ENCODE measurements at places on chromosomes 12 and 14.

DNA sequence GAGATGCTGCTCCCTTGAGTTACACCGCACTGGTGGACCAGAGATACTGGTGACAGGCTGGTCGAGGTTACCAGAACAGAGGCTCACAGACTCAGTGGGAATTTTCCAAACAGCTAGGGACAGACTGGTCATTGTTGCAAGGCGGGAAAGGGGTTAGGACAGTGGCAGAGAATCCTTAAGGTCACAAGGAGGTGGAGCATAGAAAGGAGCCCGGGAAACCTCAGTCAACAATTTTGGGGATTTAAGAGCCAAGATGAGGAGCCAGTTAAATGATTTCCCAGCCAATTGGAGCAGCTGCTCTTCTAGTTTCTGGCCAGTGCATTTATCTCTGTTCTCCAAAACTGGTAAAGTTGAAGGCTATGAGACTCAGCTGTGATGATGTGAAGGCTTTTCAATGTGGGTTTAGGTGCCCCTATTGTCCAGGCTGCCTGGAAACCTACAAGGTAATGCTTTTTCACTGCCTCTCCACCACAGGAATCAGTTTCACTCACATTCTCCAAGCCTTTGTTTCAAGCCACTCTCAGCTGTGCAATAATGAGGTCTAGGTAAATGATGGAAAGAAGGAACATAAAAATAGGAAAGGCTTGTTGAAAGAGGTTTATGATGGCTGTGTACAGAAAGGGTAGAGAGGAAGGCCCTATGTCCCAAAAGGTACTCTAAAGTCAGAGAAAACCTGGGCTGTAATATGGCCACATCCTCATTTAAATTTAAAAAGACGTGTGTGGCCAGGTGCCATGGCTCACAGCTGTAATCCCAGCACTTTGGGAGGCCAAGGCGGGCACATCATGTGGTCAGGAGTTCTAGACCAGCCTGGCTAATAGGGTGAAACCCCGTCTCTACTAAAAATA lies 7.0 kb upstream of the TNS2 start:
- DNase-seq = no peak
- no peaks in the 10 kb centered on the region for H3K27me3 ChIP-seq
- H3K4me1 ChIP-seq = peaks cover 25% of the 10 kb centered on the region

DNA sequence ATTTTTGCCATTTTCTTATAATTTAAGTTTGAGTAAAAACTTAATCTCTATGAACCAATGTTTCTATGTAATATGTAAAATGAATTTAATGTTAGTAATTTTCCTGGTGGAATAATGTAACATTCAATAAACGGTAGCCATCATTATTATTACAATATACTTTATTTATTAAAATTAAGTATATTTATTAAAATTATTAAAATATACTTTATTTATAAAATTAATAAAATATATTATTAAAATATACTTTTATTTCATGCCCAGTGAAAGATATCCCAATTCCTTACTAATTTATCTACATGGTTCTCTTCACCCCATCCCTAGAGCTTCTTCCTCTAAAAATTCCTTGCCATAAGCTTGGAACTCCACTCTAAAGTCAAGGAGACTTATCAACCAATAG lies 2.5 kb downstream of the CAPS2 start:
- no peak for DNase-seq
- H3K4me3 ChIP-seq = no peak overlapping the region
- peaks cover 25% of the 10 kb centered on the region for H3K27me3 ChIP-seq
- no peak overlapping the region for H3K27ac ChIP-seq
- peaks cover 17% of the 10 kb centered on the region for H3K4me1 ChIP-seq
- no peaks in the 10 kb centered on the region for H3K36me3 ChIP-seq

DNA sequence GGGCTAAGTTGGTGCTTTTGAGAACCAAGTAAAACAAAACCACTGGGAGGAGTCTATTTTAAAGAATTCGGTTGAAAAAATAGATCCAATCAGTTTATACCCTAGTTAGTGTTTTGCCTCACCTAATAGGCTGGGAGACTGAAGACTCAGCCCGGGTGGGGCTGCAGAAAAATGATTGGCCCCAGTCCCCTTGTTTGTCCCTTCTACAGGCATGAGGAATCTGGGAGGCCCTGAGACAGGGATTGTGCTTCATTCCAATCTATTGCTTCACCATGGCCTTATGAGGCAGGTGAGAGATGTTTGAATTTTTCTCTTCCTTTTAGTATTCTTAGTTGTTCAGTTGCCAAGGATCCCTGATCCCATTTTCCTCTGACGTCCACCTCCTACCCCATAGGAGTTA lies 1.8 kb upstream of the RAB5B start:
- no peak for DNase-seq
- H3K4me1 ChIP-seq = peaks cover 19% of the 10 kb centered on the region
- peaks cover 3% of the 10 kb centered on the region for H3K36me3 ChIP-seq
- no peak overlapping the region for H3K4me3 ChIP-seq
- no peaks in the 10 kb centered on the region for H3K27me3 ChIP-seq

DNA sequence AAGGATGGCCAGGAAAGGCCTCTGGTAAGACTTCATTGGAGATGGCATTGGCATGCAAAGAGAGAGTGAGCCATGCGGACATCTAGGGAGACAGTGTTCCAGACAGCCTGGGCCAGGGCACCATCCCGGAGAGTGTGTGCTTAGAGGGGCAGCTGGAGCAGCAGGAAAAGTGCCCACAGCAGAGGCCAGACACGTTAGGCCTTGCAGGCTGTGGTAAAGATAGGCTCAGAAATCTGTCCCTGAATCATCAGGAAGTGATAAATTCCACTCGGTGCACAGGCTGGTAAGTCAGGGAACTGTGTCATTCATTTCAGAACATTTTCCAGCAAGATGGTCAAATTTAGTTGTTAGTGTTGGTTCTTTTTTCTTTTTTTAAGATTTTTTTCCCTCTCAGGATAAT lies 8.8 kb downstream of the GALNT16 start:
- no peaks in the 10 kb centered on the region for H3K36me3 ChIP-seq
- H3K4me3 ChIP-seq = no peak overlapping the region
- H3K4me1 ChIP-seq = no peaks in the 10 kb centered on the region

DNA sequence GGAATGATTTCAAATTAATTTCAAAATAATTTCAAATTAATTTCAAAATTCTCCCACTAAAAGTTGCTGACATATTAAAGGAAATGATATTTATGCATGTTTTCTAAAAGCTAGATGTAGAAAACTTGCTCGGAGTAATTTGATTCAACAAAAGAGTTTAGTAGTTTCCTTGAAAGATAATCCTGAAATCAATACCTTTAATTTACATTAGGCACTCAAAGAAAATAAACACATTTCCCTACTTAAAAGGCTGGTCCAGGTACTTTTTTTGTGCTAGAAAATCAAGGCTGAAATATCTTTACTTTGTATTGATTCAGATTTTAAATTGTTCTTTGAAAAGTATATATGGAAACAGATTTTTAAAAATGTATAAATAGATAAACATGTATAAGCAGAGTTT lies 370.5 kb downstream of the RAD51B start:
- no peaks in the 10 kb centered on the region for H3K36me3 ChIP-seq
- H3K27ac ChIP-seq = no peak overlapping the region
- no peak overlapping the region for H3K4me3 ChIP-seq
- DNase-seq = no peak
- no peaks in the 10 kb centered on the region for H3K27me3 ChIP-seq

- no peaks in the 10 kb centered on the region for H3K36me3 ChIP-seq
- no peak overlapping the region for H3K27ac ChIP-seq
- no peak for DNase-seq
- no peak overlapping the region for H3K4me3 ChIP-seq
- no peaks in the 10 kb centered on the region for H3K27me3 ChIP-seq
These were observed 228.5 kb upstream of the G2E3 start for GRCh38 chr14:30330445-30330844.

DNA sequence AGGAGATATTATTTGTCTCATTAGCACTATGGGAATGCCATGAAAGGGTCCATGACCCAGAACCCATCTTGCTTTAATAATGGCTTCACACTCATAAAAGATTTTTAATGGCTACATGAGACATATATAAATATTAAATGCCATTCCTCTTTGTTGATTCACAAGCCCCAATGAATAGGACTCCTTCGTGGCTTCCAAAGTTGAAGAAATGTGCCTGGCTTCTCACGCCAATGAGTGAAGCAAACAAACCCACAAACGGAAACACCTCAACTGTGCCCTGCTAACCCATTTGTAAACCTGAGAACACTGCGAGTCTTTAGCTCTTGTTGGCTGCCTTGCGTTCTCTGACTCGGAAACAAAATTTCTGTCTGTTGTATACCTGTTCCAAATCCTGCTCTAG lies 381.7 kb upstream of the DDHD1 start:
- no peaks in the 10 kb centered on the region for H3K36me3 ChIP-seq
- DNase-seq = no peak
- H3K27me3 ChIP-seq = no peaks in the 10 kb centered on the region
- H3K4me1 ChIP-seq = no peaks in the 10 kb centered on the region

GRCh38 chr12:130185455-130186391 lies 23.5 kb downstream of the FZD10 start:
- DNase-seq = no peak
- no peaks in the 10 kb centered on the region for H3K36me3 ChIP-seq
- peaks cover 7% of the 10 kb centered on the region for H3K27me3 ChIP-seq
- no peaks in the 10 kb centered on the region for H3K4me1 ChIP-seq
- no peak overlapping the region for H3K27ac ChIP-seq
- H3K4me3 ChIP-seq = no peak overlapping the region

DNA sequence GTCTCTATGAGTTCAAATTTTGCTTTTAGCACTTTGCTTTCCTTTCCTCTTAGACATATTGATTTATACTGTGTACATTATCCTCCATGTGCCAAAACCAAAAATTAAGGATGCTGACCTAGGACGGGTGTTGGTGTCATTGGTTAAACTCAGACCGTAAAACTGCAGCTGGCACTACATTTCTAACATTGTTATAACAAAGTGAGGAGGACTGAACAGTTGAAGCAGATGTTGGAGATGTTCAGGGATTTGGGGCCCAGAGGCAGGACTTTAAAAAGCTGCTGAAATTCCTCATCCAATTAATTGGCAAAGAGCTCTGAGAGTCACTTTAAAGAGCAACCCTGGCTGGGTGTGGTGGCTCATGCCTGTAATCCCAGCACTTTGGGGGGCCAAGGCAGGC lies 72.4 kb downstream of the TMTC1 start:
- peaks cover 2% of the 10 kb centered on the region for H3K36me3 ChIP-seq
- H3K4me3 ChIP-seq = no peak overlapping the region
- H3K27me3 ChIP-seq = peaks cover 8% of the 10 kb centered on the region
- no peak overlapping the region for H3K27ac ChIP-seq
- no peak for DNase-seq

DNA sequence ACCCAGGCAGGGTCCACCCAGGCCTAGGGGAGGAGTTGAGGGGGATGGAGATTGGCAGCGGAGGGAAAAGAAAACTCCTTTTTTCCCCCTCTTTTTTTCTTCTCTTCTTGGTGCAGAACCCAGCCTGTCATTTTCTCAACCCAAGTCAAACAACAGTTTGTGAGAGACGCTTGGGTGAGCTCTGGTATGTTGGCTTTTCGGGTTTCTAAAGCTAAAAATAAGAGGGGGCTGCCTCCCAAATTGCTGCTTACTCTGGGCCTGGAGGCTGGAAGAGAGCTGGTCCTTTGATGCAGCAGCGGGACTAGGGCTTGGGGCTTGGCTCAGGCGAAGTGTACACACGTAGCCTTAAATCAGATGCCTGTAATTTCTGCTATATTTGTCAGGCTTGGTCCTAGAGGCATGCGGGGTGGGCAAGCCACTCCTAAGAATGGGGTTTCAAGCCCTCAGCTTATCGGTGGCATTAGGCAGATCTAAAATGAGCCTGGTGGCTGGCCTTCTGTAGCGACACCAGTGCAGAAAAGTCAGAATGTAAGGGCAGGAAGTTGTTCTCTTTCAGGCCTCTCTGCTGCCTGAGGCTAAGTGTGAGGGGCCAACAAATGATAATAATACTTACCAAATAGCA lies 816 bp upstream of the SLC8A3 start:
- H3K36me3 ChIP-seq = no peaks in the 10 kb centered on the region
- H3K4me1 ChIP-seq = peaks cover 15% of the 10 kb centered on the region
- no peak overlapping the region for H3K27ac ChIP-seq

- H3K36me3 ChIP-seq = peaks cover 5% of the 10 kb centered on the region
- H3K4me3 ChIP-seq = peak overlapping the region; percentile 45
- no peaks in the 10 kb centered on the region for H3K27me3 ChIP-seq
- no peak for DNase-seq
- H3K4me1 ChIP-seq = peaks cover 28% of the 10 kb centered on the region
- no peak overlapping the region for H3K27ac ChIP-seq
These were observed 13.9 kb upstream of the NR4A1 start for GRCh38 chr12:52037248-52037861.

DNA sequence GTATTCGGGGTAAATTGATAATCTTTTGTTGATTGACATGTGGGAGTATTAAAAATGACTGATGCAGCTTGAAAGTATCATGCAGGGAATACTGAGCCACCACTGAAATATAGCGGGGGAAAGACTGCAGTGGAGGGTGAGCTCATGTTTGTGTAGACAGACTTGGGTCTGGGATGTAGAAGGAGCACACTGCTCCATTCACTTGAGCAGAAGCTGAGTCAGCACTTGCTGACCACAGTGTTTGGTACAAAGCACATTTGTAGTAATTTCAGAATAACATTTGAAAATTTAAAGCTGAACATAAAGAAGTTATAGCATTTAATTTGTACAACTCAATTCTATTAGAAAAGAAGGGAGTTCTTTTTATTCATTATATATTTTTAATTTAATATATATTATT lies 304.3 kb upstream of the PRICKLE1 start:
- no peak overlapping the region for H3K27ac ChIP-seq
- H3K36me3 ChIP-seq = no peaks in the 10 kb centered on the region
- H3K4me3 ChIP-seq = no peak overlapping the region

DNA sequence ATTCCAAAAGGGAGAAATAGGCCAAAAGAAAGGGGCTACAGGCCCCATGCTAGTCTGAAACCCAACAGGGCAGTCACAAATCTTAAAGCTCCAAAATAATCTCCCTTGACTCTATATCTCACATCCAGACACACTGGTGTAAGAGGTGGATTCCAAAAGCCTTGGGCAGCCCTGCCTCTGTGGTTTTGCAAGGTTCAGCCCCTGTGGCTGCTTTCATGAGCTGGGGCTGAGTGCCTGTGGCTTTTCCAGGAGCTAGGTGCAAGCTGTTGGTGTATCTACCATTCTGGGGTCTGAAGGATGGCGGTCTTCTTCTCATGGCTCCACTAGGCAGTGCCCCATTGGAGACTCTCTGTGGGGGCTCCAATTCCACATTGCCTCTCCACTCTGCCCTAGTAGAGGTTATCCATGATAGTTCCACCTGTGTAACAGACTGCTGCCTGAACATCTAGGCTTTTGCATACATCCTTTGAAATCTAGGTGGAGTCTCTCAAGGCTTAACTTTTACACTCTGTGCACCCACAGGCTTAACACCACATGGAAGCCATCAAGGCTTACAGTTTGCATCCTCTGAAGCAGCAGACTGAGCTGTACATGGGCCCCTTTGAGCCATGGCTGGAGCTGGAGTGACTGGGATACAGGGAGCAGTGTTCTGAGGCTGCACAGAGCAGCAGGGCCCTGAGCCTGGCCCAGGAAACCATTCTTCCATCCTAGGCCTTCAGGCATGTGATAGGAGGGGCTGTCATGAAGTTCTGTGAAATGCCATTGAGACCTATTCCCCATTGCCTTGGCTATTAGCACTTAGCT lies 66.5 kb upstream of the ABCD2 start:
- H3K27ac ChIP-seq = no peak overlapping the region
- peaks cover 37% of the 10 kb centered on the region for H3K4me1 ChIP-seq
- no peaks in the 10 kb centered on the region for H3K27me3 ChIP-seq
- no peak for DNase-seq
- peaks cover 5% of the 10 kb centered on the region for H3K36me3 ChIP-seq

- no peak overlapping the region for H3K4me3 ChIP-seq
- no peak for DNase-seq
- no peak overlapping the region for H3K27ac ChIP-seq
- peaks cover 1% of the 10 kb centered on the region for H3K36me3 ChIP-seq
These were observed 107.7 kb downstream of the SLC38A1 start for GRCh38 chr12:46160981-46161690.
